T-helper 17 cell (primary cell): ENCODE measurements at places on chromosomes 3 and 15.

DNA sequence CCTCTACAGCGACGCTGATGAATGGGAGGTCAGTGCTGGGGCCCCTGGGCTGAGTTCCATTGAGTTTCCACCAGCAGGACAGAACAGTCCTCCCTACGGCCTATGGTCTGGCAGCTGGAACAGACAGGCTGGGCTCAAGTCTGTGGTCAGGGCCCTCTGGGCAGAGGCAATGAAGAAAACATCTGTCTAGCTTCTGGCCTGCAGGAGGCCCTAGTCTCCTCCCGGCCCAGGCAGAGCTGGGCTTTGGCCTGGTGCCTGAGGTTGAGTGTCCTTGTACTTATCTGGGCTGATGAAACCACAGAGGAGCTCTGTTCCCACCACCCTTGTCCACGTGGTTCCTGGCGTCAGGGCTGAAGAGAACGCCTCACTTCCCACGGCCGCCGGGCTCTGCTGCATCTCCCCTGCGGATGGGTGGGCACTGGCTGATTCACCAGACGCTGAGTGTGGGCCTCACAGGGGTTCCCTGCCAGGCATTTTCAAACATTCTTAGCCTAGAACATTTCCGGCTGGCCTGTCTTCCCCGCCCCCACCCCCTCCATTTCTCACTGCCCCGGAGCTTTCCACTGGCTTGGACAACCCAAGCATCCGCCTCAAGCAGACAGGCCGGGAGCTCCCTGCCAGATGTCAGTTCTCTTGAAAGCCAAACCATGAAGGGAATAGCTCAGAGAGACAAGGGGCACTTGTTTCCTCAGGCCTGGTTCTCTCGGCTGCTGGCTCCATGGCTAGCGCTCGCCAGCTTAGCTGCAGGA lies 20.3 kb downstream of the PPCDC start:
- DNase-seq = no peak

DNA sequence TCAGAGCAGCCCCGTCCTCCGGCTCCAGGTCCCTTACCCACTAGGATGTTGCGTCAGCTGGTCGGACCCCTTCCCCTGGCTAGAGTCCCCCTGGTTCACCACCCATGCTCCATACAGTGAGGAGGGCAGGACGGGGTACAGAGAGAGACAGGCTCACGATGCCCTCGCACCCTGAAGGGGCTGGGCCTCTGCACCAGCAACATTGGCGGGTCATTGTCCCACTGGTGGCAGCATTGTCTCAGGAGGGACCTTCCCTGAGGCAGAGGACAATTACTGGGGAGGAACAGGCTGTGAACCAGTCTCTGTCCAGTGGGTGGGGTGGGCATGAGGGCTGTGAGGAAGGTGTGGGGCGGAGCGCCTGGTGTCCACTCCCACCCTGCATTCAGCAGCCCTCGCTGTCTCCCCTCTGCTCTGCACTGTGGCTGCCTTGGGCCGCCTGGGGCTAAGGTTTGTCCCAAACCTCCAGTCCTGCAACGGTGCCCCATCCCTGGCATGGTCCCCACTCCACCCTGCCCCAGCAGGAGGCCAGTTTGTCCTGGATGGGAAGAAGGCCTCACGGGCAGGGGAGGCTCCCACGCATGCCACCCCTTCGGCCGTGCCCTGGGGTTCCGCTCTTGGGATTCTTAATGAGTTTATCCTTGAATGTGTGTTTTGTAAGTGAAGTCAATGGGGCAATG lies 48.0 kb upstream of the KLF13 start:
- no peak for DNase-seq

GRCh38 chr3:87186608-87187159 lies 40.4 kb upstream of the CHMP2B start:
- no peak for DNase-seq

- DNase-seq = no peak
Observed at GRCh38 chr15:86571873-86572272, 492.2 kb downstream of the AGBL1 start.

- DNase-seq = no peak
Observed at GRCh38 chr3:75938921-75939320, 153.6 kb upstream of the ZNF717 start.
